Ovary (tissue), 10 donors: ENCODE measurements at places on chromosomes 6 and 20.
A peak's percentile ranks its signal among the peaks of the same experiment; 100 is the strongest.

DNA sequence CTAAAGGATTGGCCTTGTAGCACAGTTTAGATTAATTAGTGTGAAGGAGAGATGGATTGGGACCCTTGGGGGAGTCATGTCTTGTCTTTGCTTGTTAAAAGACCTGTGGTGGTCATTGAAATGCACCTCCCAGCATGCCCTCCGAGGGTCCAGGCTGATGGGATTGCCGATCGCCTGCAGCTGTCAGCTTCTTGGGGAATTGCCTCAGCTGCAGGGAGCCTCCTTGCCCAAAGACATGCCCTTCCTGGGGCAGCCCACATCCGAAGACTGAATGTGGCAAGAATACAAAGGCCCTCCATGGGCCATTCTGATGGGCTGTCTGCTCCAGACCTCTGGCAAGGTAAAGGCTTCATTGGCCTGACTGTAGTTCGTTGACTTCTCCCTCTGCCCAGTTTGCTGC lies 150.7 kb downstream of the FARS2 start:
- DNase-seq = no peak

GRCh38 chr6:39357998-39358686 lies 35.6 kb upstream of the KCNK16 start:
- peak; percentile 41 for DNase-seq

- no peak for DNase-seq
These were observed 7.2 kb upstream of the MDGA1 start for GRCh38 chr6:37704923-37705238.

DNA sequence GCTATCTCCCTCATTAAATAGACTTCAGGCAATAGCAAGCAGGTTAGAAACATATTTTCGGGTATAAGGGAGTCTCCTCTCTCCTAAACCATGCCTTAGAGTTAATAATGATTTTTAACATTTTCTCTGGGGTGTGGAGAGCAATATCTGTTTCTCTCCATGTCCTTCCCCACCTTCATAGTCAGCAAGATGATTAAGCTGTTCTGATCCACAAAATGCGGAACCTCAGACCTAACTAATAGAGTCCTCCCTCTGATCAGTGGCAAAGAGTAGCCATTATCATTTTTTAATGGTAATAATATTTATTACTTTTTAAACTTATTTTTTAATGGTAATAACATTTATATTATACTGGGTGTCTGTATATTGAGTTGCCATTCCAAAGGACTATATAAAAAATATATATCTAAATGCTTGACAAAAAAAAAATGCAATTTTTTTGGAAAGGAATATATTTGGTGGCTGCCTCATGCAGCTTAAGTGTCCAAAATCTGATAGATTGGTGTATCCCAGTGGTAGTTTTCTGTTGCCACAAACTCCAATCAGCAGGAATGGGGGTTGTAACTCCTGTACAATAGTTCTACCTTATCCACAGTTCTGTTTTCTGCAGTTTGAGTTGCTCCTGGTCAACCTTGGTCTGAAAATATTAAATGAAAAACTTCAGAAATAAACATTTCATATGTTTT lies 14.0 kb upstream of the BTN3A2 start:
- DNase-seq = no peak

GRCh38 chr20:63361519-63362435 lies 628 bp upstream of the CHRNA4 start:
- no peak for DNase-seq

- DNase-seq = no peak
These were observed 2.2 kb upstream of the EPB41L2 start for GRCh38 chr6:131065112-131065823.

GRCh38 chr20:2349801-2350200 lies 30.9 kb upstream of the TGM6 start:
- no peak for DNase-seq

GRCh38 chr6:2376429-2377355 lies 131.3 kb upstream of the GMDS start:
- DNase-seq = no peak

GRCh38 chr6:154550779-154551178 lies 40.3 kb upstream of the CNKSR3 start:
- DNase-seq = no peak

DNA sequence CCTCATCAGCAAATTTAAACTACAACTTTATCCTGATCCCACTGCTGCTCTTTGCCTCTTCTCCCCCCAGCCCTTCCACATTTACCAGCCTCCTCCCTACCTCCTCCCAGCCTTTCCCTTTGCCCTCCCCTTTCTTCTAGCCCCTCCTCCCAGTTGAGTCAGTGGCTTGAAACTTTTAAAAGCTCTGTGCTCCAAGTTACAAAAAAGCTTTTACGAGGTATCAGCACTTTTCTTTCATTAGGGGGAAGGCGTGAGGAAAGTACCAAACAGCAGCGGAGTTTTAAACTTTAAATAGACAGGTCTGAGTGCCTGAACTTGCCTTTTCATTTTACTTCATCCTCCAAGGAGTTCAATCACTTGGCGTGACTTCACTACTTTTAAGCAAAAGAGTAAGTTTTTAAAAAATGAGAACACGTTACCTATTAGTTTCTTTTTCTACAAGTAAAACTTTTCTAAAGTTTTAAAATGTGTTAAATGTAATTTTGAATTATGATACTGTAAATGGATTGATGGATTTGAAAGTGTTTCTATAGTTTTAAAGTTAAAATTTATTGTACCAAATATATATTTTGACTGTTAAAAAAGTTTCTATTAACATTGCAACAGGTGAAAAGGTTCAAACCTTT lies at the start of gene GJA1:
TSS of gene GJA1 (plus strand) at position 203 of the 626 bp plus-strand sequence. CDS start 11,202 bp downstream, outside the sequence.
- DNase-seq = peak; percentile 56

- DNase-seq = no peak
These were observed 198.2 kb upstream of the CDH4 start for GRCh38 chr20:61053889-61054288.

- DNase-seq = no peak
These were observed 50.7 kb downstream of the CLIC5 start for GRCh38 chr6:45965007-45965406.

DNA sequence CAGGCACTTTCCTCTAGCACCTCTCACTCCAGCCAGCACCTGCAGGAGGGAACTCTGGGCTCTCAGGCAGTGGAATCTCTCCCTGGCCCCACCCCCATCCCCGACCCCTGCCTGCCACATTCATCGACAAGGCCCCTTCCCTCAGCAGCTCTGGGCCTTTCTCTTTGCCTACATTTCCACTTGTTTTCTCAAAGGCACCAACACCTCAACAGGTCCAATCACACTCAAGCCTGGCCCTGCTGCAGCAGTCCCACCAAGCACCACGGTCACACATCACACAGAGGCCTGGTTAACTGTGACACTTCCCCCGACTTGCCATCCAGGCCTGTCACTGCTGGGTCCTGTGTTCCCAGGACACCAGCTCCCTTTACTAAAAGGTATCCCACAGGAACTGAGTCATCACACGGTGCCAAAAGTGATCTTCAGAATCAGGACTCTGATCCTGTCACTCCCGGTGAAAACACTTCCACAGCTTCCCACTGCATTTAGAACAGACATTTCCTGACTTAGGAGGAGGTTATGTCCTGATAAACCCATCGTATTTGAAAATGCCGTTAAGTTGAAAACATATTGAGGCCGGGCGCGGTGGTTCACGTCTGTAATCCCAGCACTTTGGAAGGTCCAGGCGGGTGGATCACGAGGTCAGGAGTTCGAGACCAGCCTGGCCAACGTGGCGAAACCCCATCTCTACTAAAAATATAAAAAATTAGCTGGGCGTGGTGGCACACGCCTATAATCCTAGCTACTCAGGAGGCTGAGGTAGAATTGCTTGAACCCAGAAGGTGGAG lies 54.9 kb downstream of the MYH7B start:
- DNase-seq = no peak

DNA sequence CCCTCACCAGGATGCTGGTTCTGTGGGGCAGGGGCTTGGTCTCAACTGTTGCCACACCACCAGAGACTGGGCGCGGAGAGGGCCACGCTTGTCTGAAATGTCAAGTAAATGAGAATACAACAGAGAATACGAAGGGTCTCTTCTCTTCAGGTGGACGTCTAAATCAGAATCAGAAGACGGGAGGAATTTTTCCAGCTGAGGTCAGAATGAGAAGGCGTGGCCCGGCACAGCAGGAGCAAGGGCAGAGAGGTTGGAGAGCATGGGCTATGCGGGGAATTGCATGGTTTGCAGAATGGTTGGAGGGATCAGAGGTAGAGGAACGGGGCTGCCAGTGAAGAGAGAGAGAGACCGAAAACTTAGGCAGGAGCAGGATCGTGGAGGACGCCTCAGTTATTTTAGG lies 337.9 kb downstream of the QKI start:
- DNase-seq = no peak

GRCh38 chr20:30811885-30812671 lies 445.4 kb upstream of the DEFB115 start:
- peak; percentile 21 for DNase-seq

DNA sequence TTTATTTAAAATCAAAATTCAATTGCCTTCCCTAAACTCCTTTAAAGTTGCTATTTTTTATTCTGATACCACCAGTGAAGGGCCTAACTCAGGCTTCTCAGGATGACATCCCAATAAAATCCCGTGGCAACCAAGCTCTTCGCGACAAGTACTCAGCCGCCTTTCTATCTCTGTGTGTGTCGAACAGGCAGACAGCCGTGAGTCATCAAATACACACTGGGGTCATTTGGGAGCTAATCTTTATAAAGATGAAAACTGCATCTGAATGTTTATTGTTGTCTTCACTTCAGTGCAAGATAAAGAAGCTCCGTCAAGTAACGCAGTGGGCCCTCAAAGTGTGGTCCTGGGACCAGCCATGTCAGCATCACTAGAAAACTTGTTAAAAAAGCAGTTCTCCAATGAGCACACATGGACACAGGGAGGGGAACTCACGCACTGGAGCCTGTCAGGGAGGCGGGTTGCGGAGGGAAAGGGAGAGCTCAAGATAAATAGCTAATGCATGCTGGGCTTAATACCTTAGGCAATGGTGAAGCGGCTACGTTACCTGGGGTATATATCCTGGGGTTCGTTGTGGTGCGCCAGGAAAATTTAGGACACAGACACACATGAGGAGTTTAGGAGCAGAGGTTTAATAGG lies 119.3 kb downstream of the RNF144B start:
- no peak for DNase-seq

GRCh38 chr6:28531479-28532128 lies 5.9 kb downstream of the GPX5 start:
- no peak for DNase-seq

DNA sequence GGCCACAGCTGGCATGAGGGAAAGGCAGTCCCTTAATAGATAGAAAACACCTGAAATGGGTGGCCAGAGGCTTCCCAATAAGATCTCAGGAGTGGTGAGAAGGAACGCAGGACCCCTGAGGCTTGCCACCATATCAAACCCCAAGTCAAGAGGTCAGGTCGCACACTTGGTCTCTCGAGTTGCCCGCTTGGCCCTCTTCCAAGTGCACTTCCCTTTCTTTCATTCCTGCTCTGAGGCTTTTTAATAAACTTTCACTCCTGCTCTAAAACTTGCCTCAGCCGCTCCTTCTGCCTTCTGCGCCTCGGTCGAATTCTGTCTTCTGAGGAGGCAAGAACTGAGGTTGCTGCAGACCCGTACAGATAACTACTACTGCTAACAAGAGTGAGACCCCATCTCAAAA lies 64.2 kb downstream of the SLC2A10 start:
- no peak for DNase-seq

GRCh38 chr6:132466952-132467351 lies 46.0 kb downstream of the STX7 start:
- no peak for DNase-seq

DNA sequence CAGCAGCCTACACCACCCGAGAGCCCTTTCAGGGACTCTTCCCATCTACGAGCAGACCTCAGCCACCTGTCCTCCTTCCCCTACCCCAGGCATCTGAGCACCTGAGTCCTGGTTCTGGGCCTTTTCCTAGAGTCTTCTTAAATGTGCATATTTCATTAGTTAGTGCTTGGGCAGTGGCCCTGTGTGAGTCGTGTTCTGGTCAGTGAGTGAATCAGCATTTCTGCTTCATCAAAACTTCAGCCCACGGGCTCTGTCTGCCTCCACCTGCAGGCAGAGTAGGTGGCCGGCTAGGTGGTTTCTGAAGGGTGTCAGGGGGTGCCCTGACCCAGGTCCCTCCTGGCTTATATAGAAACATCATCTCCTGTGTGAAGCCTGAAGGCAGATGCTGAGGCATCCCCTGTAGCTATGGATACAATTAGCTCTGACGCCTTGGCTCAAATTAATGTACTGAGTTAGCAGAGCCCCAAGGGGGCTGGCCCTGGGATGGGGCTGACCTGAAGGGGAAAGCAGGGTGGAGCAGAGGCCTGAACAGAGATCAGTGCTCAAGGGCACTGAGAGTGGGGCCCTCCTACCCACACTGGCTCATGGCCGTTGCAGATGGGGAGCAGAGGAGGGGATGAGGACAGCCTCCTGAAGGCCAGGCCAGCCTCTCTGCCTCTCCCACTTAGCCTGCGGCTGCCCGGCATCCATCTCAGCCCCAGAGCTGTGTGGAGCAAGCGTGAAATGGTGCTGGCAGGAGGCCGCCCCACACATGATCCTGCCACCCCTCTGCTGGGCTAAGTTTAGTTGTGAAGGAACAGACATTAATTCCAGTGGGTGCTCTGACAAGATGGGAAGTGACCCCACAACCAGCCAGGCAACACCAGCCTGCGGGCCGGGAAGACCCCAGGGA lies 13.6 kb downstream of the IP6K3 start:
- no peak for DNase-seq

- DNase-seq = no peak
These were observed 252.7 kb downstream of the UST start for GRCh38 chr6:148999501-148999900.

DNA sequence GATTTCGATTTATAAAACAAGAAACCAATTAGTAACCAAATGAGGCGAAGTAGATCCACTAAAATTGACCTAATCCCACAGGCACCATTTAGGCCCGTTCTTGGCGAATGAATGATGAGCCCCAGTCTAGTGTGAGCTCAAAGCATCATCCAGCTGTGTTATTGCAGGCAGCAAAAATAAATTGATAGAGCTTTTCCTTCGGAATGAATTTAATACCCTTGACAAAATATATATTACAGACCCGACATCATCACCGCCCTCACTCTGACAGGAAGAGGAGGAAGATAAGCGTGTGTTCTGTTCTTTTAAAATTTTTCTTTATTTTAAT lies 7.8 kb downstream of the SIM1 start:
- no peak for DNase-seq

- DNase-seq = no peak
These were observed 33.6 kb downstream of the GFOD1 start for GRCh38 chr6:13453771-13454251.

DNA sequence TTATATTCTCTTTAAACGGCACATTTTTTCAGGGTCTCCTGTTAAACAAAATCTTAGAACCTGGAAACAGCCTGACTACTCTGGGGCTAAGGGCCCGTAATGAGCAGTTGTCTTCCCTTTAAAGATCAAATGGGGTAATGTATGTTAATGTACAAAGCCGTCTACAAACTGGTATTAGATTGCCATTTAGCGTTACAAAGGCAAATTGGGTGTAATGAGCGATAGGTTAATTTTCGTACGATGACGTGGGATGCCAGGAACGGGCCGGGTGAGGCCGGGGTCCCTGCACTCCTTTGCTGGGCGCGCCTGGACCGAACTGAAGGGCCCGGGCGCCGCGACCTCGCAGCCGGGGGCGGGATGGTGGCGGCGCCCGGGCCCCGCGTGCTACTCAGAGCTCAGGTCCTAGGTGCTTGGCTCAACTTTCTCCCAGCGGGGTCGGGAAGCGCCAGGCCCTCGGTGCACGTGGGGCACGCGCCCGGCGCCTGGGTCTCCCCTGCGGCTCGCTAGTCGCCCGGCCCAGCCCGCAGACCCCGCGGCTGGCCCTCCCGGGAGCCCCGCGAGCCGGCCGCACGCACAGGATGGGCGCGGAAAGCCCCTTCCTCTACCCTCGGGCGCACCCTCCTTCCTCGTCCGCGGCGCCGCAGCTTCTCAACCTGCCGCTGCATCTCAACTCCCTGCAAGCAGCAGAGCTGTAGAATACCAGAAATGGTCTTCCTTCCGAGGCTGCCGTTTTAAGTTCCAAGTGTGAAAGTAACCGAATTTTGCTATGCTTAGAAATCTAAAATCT lies 5.9 kb downstream of the NKX2-4 start:
- no peak for DNase-seq
